ENCODE measurements at places on chromosomes 2 and 18.

DNA sequence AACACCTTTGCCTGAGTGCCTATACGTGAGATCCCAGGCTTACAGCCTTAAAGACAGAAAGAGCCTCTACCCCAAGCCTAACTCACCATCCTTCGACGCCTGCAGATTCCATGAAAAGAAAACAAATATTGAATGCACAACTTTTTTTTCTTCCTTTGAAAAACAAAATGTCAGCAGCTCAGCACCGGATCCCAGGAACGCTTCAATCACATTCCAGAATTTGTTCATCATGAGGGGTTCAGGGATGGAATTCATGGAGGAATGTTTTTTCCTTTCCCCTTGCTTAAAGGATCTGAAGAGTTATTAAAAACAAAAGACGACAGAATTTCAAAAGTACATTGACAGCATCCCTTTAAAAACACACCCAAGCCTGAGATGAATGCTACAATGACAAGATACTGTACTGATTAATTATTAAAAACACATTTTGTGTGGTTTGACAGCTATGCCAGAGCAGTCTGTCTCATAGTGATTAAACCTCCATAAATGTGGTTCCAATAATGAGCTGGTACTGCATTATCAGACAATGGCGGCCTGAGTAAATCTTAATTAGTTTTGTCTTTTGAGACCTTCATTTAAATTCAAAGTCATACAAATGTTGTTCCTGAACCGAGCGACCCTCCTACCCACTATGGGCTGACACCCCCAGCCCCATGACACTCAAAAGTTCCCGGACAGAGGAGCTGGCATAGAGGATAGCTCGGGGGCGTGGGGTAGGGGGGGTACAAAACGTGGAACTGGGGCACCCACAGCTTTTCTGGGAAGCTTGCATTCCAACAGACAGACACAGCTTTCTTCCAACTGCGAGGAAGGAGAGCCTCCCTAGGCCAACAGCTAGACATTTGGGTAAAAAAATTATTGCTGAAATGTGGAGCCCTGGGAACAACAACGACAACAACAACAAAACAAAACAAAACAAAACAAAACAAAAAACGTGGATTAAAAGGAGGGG, 227.5 kb downstream of the TTC32 start:
- DNase-seq, result no peak

DNA sequence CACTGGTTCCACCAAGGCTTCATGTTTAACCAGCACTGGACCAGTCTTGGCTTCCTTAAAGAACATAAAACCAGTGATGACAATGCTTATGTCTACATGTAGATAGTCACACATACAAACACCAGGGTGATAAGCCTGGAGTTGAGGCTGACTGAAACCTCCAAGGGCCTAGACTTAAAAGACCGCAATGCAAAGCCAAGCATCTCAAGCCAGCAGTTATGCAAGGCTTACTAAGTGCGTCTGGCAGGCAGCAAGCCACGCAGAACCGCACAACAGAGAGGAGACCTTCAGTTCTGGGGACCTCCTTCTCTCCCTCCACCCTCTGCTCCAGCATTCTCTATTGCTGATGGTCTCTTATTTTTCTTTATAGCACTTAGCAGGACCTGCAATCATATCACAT, 63.2 kb upstream of the ACAA2 start:
- no peak for DNase-seq

DNA sequence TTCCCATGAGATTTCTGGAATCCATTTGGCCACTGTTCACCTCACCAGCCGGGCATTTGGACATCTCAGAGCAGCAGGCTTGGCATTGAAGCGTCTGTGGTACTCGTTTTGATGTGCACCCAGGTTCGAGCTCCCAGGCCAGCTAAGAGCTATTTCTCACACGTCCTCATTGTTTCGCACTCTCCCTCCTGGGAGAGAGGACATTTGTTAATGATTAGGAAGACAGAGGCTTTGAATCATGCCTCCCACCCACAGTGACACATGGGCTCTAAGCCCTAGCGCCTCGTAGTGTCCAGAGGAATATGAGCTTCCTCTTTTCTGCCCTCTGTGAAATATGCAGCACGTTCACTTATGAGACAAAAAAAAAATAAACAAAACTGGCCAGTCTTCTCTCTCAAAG, 361.8 kb downstream of the RND3 start:
- no peak for DNase-seq

- peak; percentile 52 for DNase-seq
These were observed 5.1 kb downstream of the NFATC1 start for GRCh38 chr18:79400591-79401381.

DNA sequence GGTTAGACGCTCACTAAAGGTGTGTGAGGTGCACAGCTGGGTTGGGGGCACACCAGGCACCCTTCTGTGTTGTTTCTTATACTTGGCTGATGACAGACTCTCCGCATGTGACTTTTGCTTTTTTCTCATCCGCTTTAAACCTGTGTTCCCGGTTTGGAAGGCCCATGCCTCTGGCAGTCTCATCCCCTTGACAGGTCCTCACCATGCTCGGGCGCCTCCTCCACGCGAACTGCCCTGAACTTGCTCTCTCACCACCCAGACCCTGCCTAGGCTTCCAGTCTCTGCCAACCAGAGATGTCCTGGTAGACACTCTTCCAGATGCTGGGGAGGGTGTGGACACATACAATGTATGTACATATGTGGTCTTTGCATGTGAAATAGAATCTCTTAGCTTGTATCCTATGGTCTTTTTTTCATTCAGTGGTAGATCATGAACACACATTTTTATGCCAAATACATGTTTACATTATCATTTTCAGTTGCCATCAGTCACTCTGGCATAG, 79.8 kb downstream of the LIMS1 start:
- DNase-seq, result no peak

DNA sequence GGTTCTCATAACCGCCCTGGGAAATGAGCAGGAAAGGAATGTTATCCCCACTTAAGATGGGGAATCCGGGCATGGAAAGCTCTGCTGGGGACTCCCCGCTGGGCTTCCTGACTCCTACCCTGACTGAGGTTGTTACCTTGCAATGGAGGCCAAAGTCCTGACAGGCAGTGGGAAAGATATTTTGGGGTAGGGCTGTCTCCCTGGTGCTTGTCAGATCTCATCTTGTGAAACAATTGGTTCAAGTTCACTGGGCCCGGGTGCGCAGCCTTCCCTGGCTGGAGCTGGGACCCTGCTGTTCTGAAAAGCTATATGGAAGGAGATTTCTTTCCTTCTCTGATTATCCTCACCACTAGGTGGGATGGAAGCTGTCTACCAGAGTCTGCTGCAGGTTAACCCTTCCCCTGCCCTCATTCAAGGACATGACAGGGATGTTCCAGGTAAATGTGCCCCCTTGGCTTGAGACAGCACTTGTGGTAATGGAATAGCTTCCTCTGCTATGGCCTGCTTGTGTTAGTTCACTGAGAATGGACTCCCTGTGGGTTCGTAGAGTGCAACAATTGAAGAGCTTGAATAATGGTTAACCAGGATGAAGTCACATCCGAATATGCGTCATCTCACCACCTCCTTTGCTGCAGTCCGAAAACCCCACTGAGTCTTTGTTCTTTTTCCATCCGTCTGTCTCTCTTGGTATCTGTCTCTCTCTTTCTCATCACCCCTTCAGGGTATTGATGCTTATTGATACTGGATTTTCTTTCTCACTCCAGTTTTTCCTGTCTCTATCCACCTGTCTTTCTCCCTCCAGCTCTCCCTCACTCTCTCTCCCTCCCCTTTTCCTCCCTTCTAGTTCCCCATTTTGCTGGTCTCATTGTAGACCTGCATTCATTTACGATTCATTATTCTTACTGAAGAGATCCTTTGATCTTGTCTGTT, 67.8 kb upstream of the EPAS1 start:
- peak; percentile 31 for DNase-seq

- DNase-seq, result no peak
These were observed 1.1 kb downstream of the ZNF513 start for GRCh38 chr2:27379383-27379835.

- no peak for DNase-seq
These were observed 7.2 kb downstream of the EDAR start for GRCh38 chr2:108981846-108982245.

DNA sequence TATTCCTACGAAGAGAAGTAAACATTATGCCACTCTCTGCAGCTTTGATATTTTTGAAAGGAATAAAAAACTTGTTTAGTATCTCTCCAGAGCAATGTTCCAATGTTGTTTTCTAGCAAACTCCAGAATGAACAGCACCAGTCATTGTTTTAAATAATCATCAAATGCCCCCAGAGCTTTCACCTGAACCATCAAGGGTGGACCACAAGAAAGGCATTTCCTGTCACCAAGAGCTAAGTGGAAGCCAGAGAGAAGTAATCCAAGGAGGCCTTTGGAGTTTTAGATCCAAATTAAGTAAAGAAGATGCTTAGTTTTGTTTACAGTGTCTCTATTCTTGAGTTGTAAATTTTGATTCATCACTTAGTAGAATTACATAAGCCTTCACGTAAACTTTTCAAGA, 559.0 kb downstream of the ARHGAP15 start:
- DNase-seq, result no peak

- DNase-seq, result no peak
These were observed 155.3 kb downstream of the DDX1 start for GRCh38 chr2:15746703-15747550.

DNA sequence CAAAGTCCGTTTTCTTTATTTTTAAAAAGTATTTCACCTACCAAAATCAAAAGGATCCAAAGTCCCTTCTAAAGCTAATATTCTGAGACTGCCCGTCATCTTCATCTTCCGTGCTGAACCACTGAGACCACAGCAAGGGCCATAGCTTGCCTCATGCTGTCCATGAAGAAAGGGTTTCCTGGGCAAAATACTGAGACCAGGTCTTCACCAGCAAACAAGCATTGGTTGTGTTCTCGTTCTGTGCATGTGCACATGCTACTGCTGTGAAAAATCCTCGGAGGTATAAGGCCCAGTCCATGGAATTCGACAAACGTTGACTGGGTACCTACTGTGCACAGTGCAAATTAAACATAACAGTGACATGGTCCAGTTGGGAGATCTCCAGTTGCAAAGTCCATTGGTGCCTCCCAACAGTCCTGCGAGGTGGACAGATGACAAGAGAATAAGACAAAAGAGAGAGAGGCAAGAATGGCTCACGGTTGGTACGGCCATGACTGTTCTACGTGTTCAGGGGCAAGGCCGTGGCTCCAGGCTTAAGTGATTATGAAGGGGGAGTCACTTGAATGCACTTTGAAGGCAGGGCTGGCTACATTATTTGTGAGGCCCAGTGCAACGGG, 192.6 kb upstream of the GLI2 start:
- DNase-seq, result no peak

DNA sequence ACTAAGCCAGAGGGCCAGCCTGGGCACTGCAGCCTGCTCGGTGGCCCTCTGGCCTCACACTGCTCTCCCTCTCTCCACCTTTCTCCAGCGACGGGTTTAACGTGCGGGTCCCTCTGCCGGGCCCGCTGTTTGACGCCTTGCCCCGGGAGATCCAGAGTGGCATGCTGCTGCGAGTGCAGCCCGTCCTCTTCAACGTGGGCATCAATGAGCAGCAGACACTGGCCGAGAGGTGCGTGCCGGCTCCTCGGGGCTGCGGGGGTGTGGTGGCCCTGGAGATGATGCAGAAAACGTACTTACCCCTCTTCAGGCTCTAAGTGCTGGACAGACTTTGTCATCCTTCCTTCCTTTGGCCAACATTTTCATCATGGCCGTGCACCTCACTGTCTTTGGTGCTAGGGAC, 42.4 kb downstream of the COA5 start:
- DNase-seq, result no peak

DNA sequence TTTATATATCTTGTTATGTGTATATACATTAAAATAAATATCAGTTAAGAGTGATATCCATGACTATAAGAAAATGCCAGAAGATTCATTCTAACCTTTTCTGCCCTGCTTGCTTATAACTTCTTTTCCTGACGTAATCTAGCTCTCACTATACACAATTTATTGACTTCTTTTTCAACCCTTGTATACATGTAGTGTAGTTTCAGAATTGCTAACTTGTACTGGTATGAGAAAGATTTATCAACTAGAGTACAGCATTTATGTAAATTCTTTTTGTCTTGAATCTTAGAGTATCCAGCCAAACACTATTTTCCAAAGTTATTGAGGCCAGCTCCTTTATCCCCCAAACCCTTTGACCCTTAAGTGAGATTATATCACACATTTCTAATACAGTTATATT, 798.0 kb upstream of the RAB6C start:
- no peak for DNase-seq

- no peak for DNase-seq
These were observed 1024.1 kb upstream of the KLHL29 start for GRCh38 chr2:22360735-22361374.

DNA sequence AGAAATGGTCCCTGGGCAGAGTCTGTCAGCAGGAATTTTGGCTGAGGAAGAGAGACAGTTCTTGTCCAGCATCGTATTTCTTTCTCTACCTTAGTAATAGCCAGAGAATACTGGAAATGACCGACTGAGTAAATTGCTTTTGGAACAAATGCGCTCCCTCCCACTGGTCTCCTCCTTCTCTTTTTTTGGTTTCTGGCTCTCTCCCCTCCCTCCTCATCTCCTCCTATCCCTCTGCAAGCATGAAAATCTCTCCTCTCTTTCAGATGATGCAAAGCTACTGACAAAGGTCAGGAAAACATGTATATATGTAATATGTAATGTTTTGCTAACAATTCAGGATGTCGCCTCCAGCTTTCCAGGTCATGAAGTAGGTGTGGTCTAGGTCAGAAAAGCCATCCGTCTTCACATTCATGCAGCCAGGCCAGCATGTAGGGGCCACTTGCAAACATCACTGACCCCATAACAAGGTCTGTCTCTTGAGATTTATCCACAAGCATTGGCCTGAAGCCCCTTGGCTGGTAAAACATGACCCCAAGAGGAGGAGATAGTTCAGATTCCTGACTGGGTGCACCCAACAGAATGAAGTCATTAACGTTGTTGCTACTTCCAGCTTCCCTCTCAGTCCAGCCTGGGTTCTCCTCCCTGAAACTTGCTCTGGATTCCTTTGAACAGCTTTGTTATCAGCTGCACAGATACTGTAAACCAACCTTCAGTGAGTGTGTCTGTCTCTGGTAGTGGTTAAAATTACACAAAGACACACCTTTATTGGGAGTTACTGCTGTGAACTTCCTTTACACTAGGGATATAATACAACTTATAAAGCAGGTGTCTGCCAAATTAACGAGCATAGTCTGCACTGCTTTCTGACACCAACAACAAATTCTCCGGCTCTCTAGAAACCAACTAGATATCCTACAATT, 864.4 kb upstream of the KLHL29 start:
- no peak for DNase-seq
